ENCODE measurements at places on chromosomes 2 and 18.
A peak's percentile ranks its signal among the peaks of the same experiment; 100 is the strongest.

- peak; percentile 38 for DNase-seq
Measured at GRCh38 chr2:214750529-214750928, 59.0 kb downstream of the BARD1 start.

DNA sequence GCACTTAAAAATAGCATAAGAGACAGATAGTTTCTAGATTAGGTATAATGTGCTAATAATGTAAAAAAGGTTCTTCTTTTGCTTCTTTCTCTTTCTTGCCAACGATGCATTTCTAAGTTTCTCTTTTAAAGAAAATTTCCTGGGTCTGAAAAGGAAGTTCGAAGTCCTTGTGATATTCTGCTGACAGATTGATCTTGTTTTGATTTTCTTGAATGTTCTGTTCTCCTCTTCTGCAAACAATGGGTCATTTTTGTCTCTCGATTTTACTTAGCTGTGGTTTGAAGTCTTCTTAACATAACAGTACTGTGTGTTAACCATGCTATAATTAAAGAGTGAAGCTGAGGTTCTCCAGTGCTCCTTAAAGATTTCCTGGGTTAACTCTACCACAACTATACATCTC is 61.1 kb upstream of the ACYP2 start:
- peak; percentile 86 for DNase-seq

DNA sequence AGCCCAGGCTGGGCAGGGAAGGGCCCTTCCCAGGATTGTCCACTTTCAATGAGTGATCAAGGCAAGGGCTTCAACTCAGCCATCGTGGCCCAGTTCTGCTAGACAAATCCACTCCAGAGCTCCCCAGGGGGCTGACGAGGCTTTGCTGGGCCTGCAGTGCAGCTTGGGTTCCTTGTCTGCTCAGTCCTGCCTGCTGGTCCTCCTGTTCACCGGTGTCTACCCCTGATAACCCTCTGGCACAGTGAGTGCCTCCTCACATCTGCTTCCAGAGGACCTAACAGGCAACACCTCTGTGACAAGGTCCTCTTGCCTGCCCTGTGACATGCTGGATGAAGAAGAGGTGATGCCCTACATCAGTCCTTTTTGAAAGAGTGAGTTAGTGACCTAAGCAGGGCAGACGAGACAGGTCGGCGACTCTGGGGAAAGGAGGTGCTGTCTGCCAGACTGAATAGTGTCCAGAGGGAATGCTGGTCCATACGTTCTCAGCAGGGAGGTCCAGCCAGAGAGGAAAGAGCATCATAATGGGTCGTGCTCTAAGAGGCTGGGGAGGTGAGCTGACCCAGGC is 20.9 kb upstream of the KCNF1 start:
- DNase-seq, result no peak

- peak; percentile 91 for DNase-seq
Measured at GRCh38 chr2:20650877-20651730, at the start of gene HS1BP3. Gene HS1BP3, minus strand, starts transcription at chr2:20651098. Its CDS starts 35 bp downstream, at chr2:20651063.

DNA sequence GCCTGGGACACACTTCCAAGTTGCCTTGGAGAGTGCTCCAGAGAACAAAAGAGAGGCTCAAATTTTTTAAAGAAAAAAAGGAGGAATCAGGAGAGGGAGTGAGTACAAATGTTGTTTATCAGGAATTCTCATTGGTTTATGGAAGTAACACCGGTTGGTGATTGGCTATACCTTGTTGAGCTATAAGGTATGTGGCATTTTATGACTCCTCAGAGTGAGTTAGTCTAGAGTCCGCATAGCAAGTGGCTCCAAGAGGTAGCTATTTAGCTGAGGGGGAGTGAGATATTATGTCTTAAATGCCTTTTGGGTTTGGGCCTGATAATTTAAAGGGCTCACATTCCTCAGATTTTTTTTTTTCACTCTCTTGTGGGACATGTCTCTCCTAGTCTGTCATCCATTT is 85.7 kb downstream of the ARHGEF4 start:
- DNase-seq, result no peak

- no peak for DNase-seq
Measured at GRCh38 chr18:39596221-39596620, 2030.6 kb upstream of the CELF4 start.

- DNase-seq, result peak; percentile 76
Measured at GRCh38 chr2:151374436-151374835, 17.0 kb downstream of the TNFAIP6 start.

GRCh38 chr2:86525421-86526340 is 37.6 kb downstream of the CHMP3 start:
- DNase-seq, result no peak

GRCh38 chr2:213189001-213189899 is 37.8 kb upstream of the IKZF2 start:
- no peak for DNase-seq

DNA sequence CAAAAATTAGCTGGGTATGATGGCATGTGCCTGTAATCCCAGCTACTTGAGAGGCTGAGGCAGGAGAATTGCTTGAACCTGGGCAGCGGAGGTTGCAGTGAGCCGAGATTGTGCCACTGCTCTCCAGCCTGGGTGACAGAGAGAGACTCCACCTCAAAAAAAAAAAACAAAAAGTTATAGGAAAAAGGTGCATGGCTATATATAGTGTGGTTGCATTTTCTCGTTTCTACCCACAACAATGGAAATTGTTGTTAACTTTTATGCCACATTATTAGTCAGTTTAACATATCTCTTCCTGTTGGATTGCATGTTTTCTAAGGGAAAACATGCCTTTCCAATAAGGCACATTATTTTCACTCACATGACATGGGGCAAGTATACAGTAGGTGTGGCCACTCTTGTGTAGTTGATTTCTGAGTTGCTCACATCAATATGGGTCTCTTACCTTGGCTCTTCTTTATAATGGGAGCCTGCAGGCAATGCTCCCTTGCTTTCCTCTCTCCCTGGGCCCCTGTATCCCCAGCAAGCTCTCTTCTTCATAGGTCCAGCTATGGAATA is 610.0 kb downstream of the RNF144A start:
- DNase-seq, result peak; percentile 29

- DNase-seq, result peak; percentile 93
Measured at GRCh38 chr2:215982465-215982875, 30.9 kb downstream of the MREG start.

DNA sequence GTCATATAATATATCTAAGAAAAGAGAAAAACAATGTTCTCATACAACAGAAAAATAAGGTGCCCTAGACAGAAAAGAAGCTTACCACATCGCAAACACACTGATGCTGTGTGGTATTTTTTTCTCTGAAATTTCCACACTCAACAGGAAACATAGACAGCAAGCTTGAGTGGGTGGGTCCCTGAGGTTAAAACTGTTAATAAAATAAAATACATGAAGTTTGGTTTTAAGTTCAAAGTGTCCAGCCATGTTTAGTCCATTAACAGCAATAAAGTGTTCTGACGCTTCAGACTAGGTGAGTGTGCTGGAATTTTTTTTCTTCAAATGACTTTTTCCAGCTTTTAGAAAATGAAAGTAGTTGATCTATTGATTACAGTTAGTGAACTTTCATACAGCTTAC is 83.3 kb upstream of the EPB41L5 start:
- peak; percentile 52 for DNase-seq

GRCh38 chr18:34399892-34400291 is 175.2 kb upstream of the NOL4 start:
- no peak for DNase-seq

Measured in activated CD4-positive, alpha-beta T cell treated with anti-CD3 and anti-CD28 coated beads, Interleukin-10, Interleukin-2, amounts not matched to agents 100 ng/mL and 50 ng/mL, durations not matched to agents 16 hours and 8 hours (primary cell).